Endothelial cell (in vitro differentiated cells): ENCODE measurements at places on chromosomes 4 and X. TPM values are rescaled to one million over a fixed set of nuclear protein-coding genes. Genes with fewer than 3 reads are reported as not detected.

Gene TASL
- not detected for total RNA-seq

Gene SPANXC
- not detected for total RNA-seq

Gene NRK
- 1.8 TPM for total RNA-seq

Gene IL1RAPL1
- total RNA-seq = 0.18 TPM

- no peak overlapping the region for H3K4me3 ChIP-seq
- peaks cover 10% of the 10 kb centered on the region for H3K4me1 ChIP-seq
- DNase-seq = no peak
- H3K27ac ChIP-seq = no peak overlapping the region
Observed at GRCh38 chr4:186831574-186831973, 107.9 kb upstream of the FAT1 start.

GRCh38 chrX:116272861-116273260, 102.3 kb downstream of the AGTR2 start:
- H3K4me1 ChIP-seq = no peaks in the 10 kb centered on the region
- no peak for DNase-seq
- no peak overlapping the region for H3K27ac ChIP-seq
- no peaks in the 10 kb centered on the region for H3K27me3 ChIP-seq
- no peaks in the 10 kb centered on the region for H3K36me3 ChIP-seq
- H3K4me3 ChIP-seq = no peak overlapping the region

- no peak overlapping the region for H3K4me3 ChIP-seq
- H3K27me3 ChIP-seq = no peaks in the 10 kb centered on the region
- no peak for DNase-seq
- peaks cover 2% of the 10 kb centered on the region for H3K4me1 ChIP-seq
- H3K36me3 ChIP-seq = no peaks in the 10 kb centered on the region
Observed at GRCh38 chr4:179605196-179605595, 2163.0 kb upstream of the AGA start.

GRCh38 chr4:85078016-85078415, 111.5 kb upstream of the WDFY3 start:
- H3K4me1 ChIP-seq = no peaks in the 10 kb centered on the region
- no peak for DNase-seq
- no peaks in the 10 kb centered on the region for H3K27me3 ChIP-seq
- H3K4me3 ChIP-seq = no peak overlapping the region
- no peaks in the 10 kb centered on the region for H3K36me3 ChIP-seq

- no peaks in the 10 kb centered on the region for H3K4me1 ChIP-seq
- no peaks in the 10 kb centered on the region for H3K36me3 ChIP-seq
- H3K27me3 ChIP-seq = peaks cover 7% of the 10 kb centered on the region
- no peak overlapping the region for H3K27ac ChIP-seq
- DNase-seq = peak; percentile 49
- no peak overlapping the region for H3K4me3 ChIP-seq
Observed at GRCh38 chrX:104270916-104271512, 16.3 kb upstream of the ESX1 start.

GRCh38 chr4:139843641-139844040, 178.0 kb downstream of the MGST2 start:
- no peak overlapping the region for H3K4me3 ChIP-seq
- peaks cover 16% of the 10 kb centered on the region for H3K27me3 ChIP-seq
- H3K27ac ChIP-seq = no peak overlapping the region
- H3K36me3 ChIP-seq = no peaks in the 10 kb centered on the region
- H3K4me1 ChIP-seq = peaks cover 44% of the 10 kb centered on the region

DNA sequence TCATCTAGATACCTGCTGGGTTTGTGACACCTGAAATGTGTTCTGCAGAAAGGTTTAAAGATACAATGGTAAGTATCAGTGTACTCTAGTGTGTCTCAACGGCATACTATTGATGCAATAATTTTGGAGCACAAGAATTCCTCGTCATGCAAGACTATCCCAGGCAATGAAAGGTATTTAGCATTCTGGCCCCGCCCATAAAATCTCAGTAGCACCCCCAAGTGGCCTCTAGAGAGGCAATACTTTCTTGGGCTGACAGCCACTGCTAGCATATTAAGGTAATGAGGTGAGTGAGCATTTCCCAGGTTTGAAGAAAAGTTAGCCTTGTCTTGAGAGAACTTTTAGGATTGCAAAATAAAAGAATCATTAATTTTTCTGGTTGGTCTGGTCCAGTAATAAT, 24.0 kb downstream of the TAB3 start:
- H3K36me3 ChIP-seq = no peaks in the 10 kb centered on the region
- no peak overlapping the region for H3K27ac ChIP-seq
- no peaks in the 10 kb centered on the region for H3K4me1 ChIP-seq

DNA sequence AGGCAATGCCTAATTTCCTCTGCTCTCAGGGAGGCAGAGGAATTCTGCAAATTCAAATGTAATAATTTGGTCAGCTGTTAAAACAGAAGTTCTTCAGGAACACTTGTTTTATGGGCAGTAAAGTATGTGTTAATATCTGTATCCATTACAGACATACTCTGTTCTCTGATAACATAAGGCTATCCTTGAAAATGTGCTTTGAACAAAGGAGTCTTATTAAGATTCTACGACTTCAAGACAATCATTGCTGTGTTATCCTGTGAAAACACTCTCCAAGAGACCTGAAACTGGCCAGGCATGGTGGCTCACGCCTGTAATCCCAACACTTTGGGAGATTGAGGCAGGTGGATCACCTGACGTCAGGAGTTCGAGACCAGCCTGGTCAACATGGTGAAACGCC, 1.9 kb upstream of the CFP start:
- no peak overlapping the region for H3K27ac ChIP-seq
- peaks cover 10% of the 10 kb centered on the region for H3K4me1 ChIP-seq
- H3K4me3 ChIP-seq = no peak overlapping the region
- no peaks in the 10 kb centered on the region for H3K27me3 ChIP-seq

DNA sequence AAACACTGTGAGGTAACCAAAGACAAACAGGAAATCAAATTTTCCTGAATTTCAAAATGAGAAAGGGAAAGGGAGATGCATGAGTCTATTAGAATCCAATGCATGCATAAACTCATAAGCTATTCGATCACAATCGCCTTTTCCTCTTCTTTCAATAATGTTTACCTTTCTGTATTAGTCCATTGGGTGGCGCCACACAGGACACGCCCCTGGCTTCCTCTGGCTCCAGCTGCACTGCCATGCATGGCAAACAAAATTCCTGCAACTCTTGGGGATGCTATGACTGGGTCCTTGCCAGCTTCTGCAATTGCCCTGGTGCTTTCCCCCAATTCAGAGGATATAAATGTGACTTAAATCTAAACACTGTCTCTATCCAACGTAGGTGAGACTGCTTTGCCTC, 424.5 kb upstream of the PCDH7 start:
- no peak overlapping the region for H3K27ac ChIP-seq
- H3K27me3 ChIP-seq = no peaks in the 10 kb centered on the region
- H3K36me3 ChIP-seq = no peaks in the 10 kb centered on the region
- H3K4me3 ChIP-seq = no peak overlapping the region

- no peaks in the 10 kb centered on the region for H3K4me1 ChIP-seq
- H3K4me3 ChIP-seq = no peak overlapping the region
- H3K36me3 ChIP-seq = no peaks in the 10 kb centered on the region
- no peak overlapping the region for H3K27ac ChIP-seq
- no peaks in the 10 kb centered on the region for H3K27me3 ChIP-seq
- DNase-seq = no peak
Observed at GRCh38 chrX:133337250-133337649, 78.0 kb downstream of the GPC4 start.

DNA sequence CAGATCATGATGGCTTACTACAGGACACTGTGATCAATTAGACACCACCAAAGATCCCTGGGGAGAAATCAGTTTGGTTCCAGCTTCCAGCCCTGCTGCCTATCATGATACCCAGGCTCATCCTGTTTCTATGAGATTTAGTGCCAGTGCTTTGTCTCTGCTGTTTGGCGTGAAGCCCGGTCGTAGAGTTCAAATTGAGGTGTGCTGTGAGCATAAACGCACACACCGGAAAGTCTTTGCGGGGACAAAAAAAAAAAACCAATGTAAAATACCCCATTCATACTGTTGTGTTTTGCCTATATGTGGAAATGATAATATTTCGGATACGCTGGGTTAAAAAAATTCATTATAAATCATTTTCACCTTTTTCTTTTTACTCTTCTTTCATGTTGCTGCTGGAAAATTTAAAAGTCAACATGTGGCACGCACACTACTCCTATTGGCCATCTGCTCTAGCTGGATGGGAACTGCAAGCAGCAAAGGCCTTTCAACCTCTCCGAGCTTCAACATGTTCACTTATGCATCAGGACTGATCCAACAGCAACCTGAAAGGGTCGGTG, 607 bp upstream of the DKC1 start:
- H3K27ac ChIP-seq = peak overlapping the region; percentile 42
- peaks cover 11% of the 10 kb centered on the region for H3K36me3 ChIP-seq
- H3K4me3 ChIP-seq = peak overlapping the region; percentile 85
- no peak for DNase-seq
- no peaks in the 10 kb centered on the region for H3K27me3 ChIP-seq

DNA sequence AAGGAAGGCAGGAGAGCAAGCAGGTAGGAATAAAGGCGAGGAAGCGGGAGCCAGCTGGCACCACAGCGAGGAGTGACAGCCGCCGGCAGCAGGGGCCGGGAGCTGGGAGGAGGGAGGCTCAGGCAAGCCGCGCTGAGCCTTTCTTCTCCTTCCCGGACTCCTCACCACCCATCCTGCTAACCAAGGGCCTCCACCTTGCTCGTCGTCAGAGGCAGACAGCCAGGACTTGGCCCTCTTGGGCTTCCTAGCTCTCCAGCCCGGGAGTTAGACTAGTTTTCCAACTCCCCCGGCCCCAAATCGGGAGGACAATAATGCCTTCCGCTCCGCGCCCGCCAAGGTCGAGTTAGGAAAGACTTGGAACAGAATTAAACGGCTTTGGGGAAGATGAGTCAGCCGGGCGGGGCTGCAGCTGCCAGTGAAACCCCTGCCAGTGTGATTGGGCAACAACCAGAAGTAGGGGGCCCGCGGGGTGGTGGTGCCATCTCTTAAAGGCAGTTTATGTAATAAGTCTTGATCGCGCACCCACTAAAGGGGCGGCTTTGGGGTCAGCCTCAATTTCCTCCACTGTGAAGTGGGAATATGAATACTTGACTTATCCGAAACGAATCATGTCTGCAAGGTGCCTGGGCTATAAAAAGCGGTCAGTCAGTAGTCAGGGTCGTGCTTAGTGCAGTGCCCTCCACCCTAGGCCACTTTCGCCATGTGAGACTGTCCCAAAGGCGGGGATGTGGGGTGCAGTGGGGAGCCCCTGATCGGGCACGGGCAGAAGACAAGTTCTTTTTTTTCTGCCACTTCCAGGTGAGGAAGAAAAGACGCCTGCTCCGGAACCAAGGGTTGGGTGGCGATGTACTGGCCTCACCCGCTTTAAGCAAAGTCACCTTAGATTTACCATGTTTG, 6.7 kb upstream of the HSD17B10 start:
- no peak overlapping the region for H3K27ac ChIP-seq
- peaks cover 7% of the 10 kb centered on the region for H3K27me3 ChIP-seq
- peak overlapping the region; percentile 73 for H3K4me3 ChIP-seq

DNA sequence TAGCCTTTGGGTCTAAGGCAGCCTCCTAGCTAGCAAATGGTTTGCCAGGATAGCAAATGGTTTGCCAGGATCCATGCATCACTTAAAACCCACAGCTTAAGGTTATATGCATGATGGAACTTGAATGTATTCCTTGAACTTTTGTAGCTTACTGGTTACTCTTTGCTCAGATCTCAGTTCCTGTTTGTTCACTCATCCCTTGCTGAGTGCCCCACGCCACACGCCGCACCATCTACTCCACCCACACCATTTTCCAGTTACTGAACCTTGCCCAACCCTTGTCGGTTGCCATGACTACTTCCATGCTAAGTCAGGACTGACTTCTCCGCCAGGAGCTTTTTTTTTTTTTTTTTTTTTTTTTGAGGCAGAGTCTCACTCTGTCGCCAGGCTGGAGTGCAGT, 29.5 kb upstream of the XIAP start:
- no peak overlapping the region for H3K27ac ChIP-seq
- no peaks in the 10 kb centered on the region for H3K36me3 ChIP-seq
- no peak for DNase-seq
- no peak overlapping the region for H3K4me3 ChIP-seq
